ENCODE measurements at places on chromosomes 2 and 18.

- DNase-seq, result no peak
Observed at GRCh38 chr2:108564510-108564909, 30.2 kb downstream of the LIMS1 start.

DNA sequence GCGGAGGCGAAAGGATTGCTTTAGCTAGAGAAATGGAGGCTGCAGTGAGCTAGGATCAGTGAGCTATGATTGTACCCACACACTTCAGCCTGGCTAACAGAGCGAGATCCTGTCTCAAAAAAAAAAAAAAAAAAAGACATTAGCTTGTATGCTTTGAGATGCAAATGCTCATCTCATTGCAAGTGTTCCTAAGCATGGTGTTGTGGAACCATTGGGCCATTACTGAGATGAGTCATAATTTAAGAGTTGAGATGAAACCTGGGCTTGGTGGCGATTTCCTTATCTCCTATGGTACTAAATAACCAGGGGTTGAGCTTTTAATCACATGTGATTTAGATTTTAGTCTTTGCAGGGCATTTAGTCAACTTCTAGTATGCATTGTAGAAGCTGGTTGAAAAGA is 2.2 kb downstream of the PLEKHA3 start:
- no peak for DNase-seq

GRCh38 chr2:100650151-100650550 is 87.4 kb downstream of the PDCL3 start:
- no peak for DNase-seq

DNA sequence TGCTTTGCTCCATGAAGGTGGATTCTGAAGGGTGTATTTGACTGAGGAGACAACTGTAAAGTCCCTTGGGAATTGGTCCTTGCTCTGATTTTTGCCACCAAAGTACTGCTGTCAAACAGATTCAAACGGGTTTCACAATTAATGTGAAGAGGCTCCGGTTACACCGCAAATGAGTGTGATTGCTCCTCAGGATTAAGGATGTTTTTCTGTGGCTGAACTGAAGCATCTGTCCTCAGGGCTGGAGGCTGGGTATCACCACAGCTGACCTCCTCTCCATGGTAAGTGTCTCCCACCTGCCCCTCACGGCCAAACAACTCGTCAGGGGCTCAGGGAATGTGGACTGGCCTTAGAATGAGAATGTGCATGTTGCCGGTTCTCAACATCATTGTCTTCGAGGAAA is 130.4 kb upstream of the NDUFV2 start:
- DNase-seq, result no peak

DNA sequence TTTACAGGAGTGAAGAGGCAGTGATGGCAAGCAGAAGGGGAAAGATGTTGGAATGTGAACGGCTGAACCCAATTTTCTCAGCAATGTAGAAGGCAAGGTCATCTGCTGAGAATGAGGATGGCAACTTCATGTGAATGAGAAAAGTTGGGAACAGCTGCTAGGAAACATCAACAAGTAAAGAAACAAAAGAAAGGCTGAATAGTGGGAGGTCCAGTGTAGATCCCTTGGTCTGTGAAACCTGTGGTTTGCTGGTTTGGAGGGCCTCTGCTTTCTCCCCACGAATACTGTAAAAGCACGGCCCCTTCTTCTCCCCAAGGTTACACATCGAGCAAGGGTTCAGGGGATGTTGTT is 27.4 kb downstream of the MARCHF4 start:
- DNase-seq, result no peak

- DNase-seq, result no peak
Observed at GRCh38 chr18:60259052-60259681, 113.4 kb downstream of the MC4R start.

- DNase-seq, result no peak
Observed at GRCh38 chr2:25409468-25409867, 67.7 kb upstream of the DNMT3A start.

- no peak for DNase-seq
Observed at GRCh38 chr2:72211777-72212485, 64.3 kb upstream of the CYP26B1 start.

DNA sequence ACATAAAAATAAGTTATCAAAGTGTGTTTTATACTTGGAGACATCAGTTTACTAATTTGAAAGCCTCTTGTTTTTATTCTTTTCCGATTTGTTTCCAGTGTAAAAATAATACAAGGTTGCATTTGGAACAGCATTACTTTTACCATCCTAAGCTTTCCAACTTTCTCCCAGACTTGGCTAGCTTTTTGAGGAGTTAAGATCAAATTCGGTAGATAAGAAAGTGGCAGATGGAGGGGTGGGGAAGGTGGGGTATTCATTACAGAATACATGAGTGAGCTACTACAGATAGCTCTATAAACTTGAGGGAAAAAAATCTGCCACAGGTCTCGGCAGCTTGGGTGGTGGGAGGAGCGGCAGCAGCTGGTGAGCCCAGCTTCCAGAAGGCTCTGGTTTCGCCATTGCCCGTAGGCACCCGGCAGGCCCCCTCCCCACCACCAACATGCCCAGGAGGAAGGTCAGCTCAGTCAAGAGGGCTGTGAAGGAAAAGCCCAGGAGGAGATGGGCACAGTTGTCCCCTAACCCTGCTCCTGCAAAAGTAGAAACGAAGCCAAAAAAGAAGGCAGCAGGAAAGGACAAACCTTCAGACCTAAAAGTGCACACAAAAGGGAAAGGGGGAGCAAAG is 18.6 kb upstream of the RMC1 start:
- no peak for DNase-seq

DNA sequence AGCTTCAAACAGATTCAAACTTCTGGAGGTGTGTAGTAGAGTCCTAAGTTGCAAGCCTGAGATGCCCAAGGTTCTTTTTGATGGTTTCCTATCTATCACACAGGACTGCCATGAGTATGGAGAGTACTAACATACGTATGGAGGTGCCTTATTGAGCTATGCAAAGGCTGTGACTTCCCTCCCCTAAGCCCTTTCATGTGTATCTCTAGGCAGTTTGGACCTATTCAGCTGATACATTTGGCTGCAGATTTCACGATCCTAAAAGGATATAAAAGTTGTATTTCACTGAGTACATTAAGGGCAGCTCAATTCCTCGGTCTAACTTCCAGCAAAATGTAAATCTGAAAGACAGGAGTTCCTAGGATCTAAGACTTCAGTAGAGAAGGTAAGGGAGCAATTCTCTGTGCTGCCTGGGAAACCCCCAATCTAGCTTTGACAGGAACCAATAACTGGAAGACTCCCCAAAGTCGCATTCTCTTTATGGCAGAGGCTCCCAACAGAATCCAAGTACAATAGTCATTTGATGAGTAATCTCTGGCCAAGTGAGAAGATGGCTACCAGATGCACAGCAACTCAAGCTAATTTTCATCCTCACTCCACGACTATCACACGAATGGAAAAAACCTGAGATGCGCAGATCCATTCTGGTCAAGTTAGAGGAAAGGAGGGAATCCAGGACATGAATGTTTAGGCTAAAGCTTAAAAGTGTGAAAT is 83.8 kb downstream of the ATL2 start:
- DNase-seq, result no peak
